ENCODE measurements at places on chromosomes 4 and X.

DNA sequence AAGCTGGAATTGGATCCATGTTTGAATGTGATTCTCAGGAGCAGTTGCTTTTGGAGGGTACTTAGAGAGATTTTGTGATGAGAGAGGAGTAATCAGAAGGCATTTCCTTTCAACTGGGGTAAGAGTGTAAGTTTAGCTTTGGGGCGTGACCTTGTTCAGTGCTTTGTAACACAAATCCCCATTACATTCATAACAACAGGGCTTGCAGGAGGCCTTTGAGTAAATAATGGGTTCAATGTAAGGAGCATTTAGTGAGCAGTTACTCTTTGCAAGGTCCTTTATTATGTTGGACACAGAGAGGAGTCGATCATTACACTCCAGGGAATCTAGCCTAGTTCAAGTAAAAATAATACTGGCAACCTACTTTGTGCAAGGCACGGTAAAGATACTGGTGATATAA lies 74.0 kb upstream of the AFF2 start:
- DNase-seq = no peak

GRCh38 chr4:78527555-78527954 lies 24.0 kb upstream of the ANXA3 start:
- no peak for DNase-seq

GRCh38 chr4:84751707-84752106 lies 168.8 kb downstream of the CDS1 start:
- no peak for DNase-seq

GRCh38 chrX:96764864-96765263 lies 80.2 kb downstream of the DIAPH2 start:
- no peak for DNase-seq

DNA sequence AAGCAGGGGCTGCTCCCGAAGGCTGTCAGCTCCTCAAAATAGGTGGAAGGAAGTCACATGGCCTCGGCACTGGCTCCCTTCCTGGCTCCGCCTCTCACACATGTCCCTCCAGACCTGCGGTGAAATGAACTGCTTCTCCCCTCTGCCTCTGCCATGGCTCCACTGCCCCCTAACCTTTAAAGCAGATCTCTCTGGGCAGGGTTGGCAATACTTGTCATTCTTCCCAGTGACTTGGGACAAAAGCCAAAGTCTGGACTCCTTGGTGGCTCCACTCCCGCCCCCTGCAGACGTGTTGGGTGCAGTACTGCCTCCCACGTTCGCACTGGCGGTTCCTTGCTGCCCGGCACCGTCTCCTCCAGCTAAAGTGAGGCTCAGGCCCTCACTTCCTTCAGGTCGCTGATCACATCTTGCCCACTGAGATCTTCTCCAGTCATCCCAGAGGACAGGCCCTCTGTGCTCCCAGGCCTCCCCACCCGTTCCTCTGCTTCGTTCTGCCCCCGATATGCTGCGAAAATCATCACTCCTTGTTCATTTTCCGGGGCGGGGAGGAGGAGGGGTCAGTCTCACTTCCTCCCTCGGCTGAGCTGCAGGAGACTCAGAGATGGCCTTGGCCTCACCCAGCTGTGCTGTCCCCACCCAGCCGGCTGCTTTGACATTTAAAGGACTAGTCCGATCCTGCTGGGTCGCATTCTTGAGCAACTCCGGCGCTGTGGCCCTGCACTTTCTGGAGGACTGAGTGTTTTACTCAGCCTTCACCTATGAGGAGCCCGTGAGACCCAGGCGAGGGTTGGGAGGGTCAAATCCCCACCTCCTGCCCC lies 97.4 kb downstream of the PHKA2 start:
- DNase-seq = no peak

Measured in stimulated activated CD4-positive, alpha-beta T cell treated with anti-CD3 and anti-CD28 coated beads, Interleukin-1b, Interleukin-23, amount 100 ng/mL, for 1 hour (primary cell).